ENCODE measurements at places on chromosomes 3 and 15. TPM values are rescaled to one million over a fixed set of nuclear protein-coding genes. Genes with fewer than 3 reads are reported as not detected.

DNA sequence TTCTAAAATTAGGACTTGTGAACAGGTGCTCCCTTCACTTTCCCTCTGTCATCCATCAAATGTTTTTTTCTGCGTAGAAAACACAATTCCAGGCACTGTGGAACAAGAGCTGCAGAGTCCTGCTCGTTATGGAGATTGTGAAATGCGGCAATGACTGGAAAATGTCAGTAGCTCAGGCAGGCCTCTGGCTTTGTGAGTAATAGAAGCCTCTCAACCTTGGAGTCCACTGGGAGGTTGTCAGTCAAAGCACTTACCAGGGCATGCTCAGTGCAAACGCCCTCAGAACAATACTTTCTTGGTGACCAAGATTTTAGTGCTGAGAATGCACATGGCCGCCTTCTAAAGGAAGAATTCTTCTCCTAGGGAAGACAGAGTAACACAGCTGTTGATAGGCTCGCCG is 26.7 kb upstream of the MED12L start:
- no peak for DNase-seq

- DNase-seq: no peak
Measured at GRCh38 chr3:173699353-173699752, 301.8 kb downstream of the NLGN1 start.

The SUSD5 gene
- total RNA-seq: 1.6 TPM

DNA sequence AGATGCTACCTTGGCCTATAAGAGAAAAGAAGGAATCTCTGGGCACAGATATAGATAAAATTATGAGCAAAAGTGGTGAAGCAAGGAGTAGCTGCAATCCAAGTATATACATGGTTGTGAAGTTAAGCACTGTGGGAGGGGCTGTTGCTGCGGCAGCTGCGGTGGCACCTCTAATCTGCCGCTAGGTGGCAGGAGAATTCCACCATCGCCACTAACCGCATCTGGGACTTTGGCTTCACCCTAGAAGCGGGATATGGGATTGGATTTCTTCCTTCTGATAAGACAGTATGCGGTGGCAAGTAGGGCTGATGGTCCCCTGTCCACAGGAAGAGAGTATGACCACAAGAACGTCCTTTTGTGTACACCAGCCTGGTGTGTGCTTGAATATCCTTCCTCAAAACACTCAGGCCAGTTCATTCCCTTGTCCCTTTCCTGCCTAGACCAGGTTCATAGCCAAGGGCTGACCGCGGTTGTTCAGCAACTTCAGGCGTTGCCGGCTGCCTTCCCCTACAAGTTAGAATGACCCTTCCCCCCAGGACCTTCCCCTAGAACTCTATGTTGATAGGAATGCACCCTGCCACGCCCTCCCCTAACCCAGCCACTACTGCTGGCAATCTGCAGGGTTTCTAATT is 5.1 kb downstream of the MAGEL2 start:
- peak; percentile 72 for DNase-seq

DNA sequence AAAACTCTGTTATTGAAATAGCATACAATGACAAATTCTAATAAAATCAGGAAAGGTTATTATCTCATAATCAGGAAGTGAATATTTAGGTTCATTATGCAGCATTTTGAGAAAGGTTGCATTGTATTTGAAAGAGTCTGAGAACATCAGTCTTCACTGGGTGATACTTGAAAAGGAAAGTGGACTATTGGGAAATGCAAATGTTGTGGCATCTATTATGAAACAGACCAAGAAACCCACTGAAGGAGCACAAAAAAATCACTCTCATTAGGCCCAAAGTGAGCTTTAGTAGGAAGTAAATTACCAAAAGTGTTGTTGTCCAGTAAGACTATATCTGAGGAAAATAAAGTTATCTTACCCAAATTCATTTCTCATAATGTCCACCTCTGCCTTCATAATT is 90.8 kb downstream of the ZPLD1 start:
- no peak for DNase-seq

The CILP gene
- total RNA-seq: 37.9 TPM

- DNase-seq: no peak
Measured at GRCh38 chr3:141267629-141268028, 36.0 kb downstream of the PXYLP1 start.

DNA sequence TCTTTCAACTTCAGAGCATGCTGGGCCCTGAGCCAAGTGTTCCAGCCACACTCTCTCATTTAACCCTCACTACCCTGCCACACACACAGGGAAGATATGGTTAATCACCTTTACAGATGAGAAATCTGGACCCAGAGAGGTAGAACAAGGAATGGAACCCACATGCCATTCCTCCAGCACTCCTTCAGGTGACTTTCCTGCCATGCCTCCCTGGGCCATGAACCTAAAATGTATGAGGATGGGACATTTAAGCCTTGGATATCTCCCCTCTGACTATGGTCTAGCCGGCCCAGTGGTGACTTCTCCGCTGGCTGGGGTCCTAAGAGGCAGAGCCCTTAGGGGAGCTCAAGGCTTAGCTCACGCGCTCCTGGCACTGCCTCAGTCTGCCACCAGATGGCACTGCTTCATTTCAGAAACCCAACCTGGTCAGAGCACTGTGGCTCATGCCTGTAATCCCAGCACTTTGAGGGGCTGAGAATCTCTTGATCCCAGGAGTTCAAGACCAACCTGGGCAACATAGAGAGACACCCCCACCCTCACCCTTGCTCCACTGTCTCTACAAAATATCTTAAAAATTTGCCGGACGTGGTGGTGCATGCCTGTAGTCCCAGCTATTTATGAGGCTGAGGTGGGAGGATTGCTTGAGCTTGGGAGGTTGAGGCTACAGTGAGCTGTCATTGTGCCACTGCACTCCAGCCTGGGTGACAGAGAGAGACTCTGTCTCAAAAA is 2.2 kb upstream of the DCAF1 start:
- DNase-seq: peak; percentile 90

DNA sequence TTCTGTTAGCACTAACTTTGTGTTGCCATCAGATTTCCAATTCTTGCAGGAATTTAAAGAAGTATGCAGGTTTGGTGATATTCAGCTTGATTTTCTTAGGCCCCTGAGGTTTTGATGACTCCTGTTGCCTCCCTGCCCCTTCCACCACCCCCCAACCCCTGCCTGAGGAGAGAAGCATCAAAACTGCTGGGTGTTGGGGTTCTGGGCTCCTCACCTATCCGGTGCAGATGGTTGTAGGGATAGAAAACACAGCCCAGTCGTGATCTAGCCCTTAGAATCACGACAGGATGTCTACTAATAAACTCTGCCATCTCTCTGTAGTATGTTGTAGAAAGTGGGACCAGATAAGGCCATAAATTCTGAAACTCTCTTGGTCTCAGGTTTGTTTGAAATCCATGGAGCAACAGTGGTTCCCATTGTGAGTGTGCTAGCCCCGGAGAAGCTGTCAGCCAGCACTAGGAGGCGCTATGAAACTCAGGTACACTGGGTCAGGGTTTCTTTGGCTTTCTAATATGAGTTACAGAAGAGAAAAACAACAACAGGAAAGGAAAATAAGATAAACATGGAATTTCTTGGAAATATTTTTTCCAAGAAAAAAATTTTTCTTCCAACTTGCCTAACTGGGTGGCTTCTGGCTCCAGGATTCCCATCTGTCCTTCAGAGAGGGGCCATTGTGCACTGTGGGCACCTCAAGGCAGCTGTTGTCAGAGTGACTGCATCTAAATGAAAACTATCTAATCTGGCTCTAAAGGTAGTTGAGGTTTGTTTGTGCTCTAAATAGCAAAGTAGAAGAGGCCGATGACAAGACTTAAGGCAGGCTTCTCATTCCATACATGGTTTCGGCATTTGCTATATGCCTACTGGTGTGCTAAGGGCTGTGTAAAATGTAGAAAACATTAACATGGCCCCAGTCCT is 8.7 kb downstream of the SRP14 start:
- DNase-seq: no peak

- no peak for DNase-seq
Measured at GRCh38 chr15:40251486-40252140, 12.8 kb downstream of the PAK6 start.

The DLEC1 gene
- total RNA-seq: 4.8 TPM

GRCh38 chr3:39809181-39809994 is at the start of gene MYRIP:
Gene MYRIP (plus strand): TSS chr3:39809609. CDS start chr3:39900817, 91,208 bp downstream.
- DNase-seq: no peak

DNA sequence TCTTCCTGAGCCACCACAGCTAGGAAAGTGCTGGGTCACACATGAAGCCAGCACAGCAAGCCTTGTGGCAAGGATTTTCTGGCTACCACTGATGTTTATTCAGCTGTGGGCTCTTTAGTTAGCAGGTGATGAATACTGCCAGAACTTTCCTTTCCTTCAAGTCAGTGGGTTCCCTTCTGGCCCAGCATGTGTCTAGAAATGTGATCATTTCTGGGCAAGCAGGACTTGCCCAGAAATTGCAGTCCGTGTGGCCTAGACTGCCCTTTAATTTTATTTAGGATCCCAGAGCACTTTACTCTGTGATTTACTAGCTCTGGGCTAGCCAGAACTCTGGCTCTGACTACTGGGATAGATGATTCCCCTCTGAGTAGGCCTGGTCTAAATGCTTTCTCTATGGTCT is 397.5 kb downstream of the ZIC4 start:
- DNase-seq: no peak

GRCh38 chr3:195872800-195873199 is 35.6 kb downstream of the TNK2 start:
- DNase-seq: no peak

The AVEN gene
- 11.4 TPM for total RNA-seq

The RHCG gene
- total RNA-seq: not detected

The SPINK8 gene
- not detected for total RNA-seq

- DNase-seq: peak; percentile 5
Measured at GRCh38 chr15:40136470-40137302, 24.2 kb upstream of the BUB1B start.

DNA sequence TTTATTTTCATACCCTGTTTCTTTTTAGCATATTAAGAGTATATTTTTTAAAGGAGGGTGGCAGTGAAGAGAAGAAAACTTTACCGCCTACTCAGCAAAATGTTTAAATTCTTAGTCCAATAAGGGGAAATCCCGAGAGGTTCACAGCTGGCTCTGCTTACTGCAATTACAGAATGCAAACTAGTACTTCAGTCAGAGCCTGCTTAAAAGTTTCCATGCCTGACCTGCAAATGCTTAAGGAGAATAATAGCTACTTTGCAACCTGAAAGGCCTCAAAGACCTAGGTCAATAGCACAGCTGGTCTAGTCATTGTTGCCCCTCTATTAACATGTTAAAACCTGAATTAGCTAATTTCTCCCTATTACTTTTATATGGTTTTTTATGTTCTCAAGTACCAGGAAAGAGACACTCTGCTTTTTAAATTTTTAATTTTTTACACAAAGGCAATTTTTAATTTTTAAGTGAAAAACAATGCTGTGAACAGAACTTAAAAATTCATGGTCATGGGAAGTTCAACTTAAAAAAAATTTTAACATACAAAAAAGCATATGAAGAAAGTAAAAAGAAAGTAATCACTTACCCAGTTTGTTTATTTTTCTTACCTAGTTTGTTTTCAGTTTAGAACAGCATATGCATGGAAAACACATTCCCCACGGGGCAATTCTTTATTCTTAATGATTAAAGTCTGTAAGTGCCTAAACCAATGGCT is 79.2 kb downstream of the P3H2 start:
- DNase-seq: no peak

DNA sequence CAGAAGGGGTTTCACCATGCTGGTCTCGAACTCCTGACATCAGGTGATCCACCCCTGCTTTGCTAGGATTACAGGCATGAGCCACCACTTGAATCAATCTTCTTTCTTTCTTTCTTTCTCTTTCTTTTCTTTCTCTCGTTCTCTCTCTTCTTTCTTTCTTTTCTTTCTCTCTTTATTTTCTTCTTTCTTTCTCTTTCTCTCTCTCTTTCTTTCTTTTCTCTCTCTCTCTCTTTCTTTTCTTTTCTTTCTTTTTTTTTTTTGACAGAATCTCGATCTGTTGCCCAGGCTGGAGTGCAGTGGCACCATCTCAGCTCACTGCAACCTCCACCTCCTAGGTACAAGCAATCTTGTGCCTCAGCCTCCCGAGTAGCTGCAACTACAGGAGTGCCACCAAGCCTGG is 37.9 kb upstream of the PIK3CB start:
- DNase-seq: no peak

DNA sequence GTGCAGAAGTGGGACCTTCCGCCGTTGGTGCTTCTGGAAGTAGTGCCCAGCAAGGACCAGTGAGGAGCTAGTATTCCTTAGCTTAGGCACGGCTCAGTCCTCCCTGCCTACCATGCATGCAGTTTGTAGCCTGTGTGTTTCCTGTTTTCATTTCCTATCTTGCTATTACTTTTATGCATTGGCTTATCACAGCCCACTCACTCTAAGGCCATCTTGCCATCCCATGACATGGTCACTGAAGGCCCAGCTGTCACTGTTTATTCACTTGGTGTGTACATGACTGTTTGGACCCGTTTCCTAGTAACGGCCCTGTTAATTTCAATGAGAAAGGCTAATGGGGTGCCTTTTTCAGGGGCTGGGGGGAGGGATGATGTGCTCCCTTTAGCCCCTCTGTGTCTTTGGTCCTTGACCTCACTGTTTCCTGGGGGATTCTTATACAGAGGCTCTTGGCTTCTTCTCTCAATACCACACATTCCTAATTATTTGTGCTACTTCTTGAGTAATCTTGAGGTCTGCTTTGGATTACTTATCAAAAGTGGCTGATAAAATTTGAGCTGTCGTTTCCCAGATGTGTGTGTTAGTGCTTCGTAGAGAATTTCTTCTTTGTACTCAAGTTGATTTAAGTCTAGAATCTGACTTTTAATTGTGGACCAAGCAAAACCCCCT is 24.5 kb upstream of the TRAK1 start:
- no peak for DNase-seq

DNA sequence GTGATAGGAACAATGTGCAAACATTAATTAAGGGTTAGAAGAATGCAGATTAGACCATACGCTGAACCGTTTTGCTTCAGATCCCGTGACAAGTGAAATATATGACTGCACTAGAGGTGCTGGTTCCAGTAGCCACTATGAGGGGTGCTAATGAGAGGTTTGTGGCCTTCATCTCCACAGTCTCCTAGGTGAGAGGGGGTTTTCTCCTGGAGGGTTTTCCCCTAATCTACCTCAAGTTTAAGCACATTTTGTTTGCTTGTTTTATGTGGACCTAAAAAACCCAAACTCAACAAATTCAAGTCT is 13.7 kb upstream of the SHF start:
- DNase-seq: no peak

DNA sequence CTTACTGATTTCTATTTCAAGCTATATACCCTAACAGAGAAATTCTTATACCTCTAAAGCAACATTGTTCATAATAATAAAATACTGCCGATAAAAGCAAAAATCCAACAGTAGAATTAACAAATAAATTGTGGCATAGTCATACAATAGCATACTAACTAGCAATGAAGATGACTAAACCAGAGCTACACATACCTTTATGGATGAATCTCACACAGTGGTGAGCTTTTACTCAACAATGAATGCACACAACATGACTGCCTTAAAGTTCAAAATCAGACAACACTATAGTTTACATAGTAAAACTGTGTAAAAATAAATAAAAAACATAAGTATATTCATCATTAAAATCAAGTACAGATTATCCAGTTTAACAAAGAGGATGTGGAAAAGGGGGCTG is 99.1 kb downstream of the NR1I2 start:
- DNase-seq: no peak
